Mesothelial cell of epicardium (in vitro differentiated cells): ENCODE measurements at places on chromosomes 5 and 9. TPM values are rescaled to one million over a fixed set of nuclear protein-coding genes. Genes with fewer than 3 reads are reported as not detected.
A peak's percentile ranks its signal among the peaks of the same experiment; 100 is the strongest.

Gene SLC25A2
- 1.3 to 1.6 TPM (median 1.6 TPM) in 3 replicates for total RNA-seq

GRCh38 chr9:115006660-115007059 lies 76.3 kb upstream of the TNFSF8 start:
- no peaks in the 10 kb centered on the region for H3K36me3 ChIP-seq
- peaks cover 9% of the 10 kb centered on the region for H3K4me1 ChIP-seq
- no peak for DNase-seq
- H3K27me3 ChIP-seq: no peaks in the 10 kb centered on the region

DNA sequence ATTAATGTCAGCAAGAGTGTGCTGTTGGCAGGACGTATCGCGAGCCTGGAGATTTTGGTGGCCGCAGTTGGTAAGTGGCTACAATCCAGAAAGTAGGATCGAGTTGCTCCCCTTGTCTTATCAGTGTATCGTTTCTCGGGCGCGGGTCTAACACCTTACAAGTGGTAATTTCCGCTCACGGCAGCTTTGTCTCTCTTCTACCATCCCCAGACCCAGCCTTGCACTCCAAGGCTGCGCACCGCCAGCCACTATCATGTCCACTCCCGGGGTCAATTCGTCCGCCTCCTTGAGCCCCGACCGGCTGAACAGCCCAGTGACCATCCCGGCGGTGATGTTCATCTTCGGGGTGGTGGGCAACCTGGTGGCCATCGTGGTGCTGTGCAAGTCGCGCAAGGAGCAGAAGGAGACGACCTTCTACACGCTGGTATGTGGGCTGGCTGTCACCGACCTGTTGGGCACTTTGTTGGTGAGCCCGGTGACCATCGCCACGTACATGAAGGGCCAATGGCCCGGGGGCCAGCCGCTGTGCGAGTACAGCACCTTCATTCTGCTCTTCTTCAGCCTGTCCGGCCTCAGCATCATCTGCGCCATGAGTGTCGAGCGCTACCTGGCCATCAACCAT lies 1.1 kb downstream of the PTGER4 start:
- peaks cover 26% of the 10 kb centered on the region for H3K27me3 ChIP-seq
- peak; percentile 41 for DNase-seq
- peak overlapping the region; percentile 5 for H3K27ac ChIP-seq
- peak overlapping the region; percentile 75 for H3K4me3 ChIP-seq
- H3K4me1 ChIP-seq: peaks cover 70% of the 10 kb centered on the region

GRCh38 chr9:110049699-110050450 lies 158.1 kb downstream of the C9orf152 start:
- no peaks in the 10 kb centered on the region for H3K36me3 ChIP-seq
- H3K4me3 ChIP-seq: peak overlapping the region; percentile 82
- H3K27ac ChIP-seq: peak overlapping the region; percentile 62
- H3K27me3 ChIP-seq: peaks cover 31% of the 10 kb centered on the region
- peak; percentile 45 for DNase-seq
- H3K4me1 ChIP-seq: peaks cover 20% of the 10 kb centered on the region

- no peak overlapping the region for H3K4me3 ChIP-seq
- no peaks in the 10 kb centered on the region for H3K36me3 ChIP-seq
- H3K27me3 ChIP-seq: no peaks in the 10 kb centered on the region
- H3K27ac ChIP-seq: no peak overlapping the region
- no peaks in the 10 kb centered on the region for H3K4me1 ChIP-seq
Observed at GRCh38 chr5:39138892-39139291, 64.7 kb upstream of the RICTOR start.

GRCh38 chr5:44022622-44023021 lies 366.6 kb downstream of the FGF10 start:
- H3K4me1 ChIP-seq: no peaks in the 10 kb centered on the region
- DNase-seq: no peak
